ENCODE measurements at places on chromosomes 11 and 22. TPM values are rescaled to one million over a fixed set of nuclear protein-coding genes. Genes with fewer than 3 reads are reported as not detected.

SLC25A18 gene
- polyA plus RNA-seq = not detected

ARHGAP20 gene
- 0.51 TPM for polyA plus RNA-seq

LRRC32 gene
- not detected for polyA plus RNA-seq

OR8G1 gene
- not detected for polyA plus RNA-seq

FOLH1 gene
- not detected for polyA plus RNA-seq

RHOD gene
- 0.54 TPM for polyA plus RNA-seq

PNPLA5 gene
- not detected for polyA plus RNA-seq

INS gene
- polyA plus RNA-seq = not detected

RHOG gene
- polyA plus RNA-seq = 199 TPM

CCDC116 gene
- 0.11 TPM for polyA plus RNA-seq

EHF gene
- polyA plus RNA-seq = not detected

TNNI2 gene
- polyA plus RNA-seq = 8.0 TPM

CSNK2A3 gene
- 1.3 TPM for polyA plus RNA-seq

PIWIL4 gene
- 0.28 TPM for polyA plus RNA-seq

APOA5 gene
- polyA plus RNA-seq = not detected

PRODH gene
- not detected for polyA plus RNA-seq

APOC3 gene
- not detected for polyA plus RNA-seq

MAP6 gene
- polyA plus RNA-seq = 0.53 TPM

CLDN5 gene
- polyA plus RNA-seq = 0.79 TPM

KRTAP5-11 gene
- not detected for polyA plus RNA-seq

CYP2D6 gene
- not detected for polyA plus RNA-seq

KRTAP5-7 gene
- not detected for polyA plus RNA-seq

KDM4E gene
- polyA plus RNA-seq = not detected

THAP12 gene
- polyA plus RNA-seq = 62.7 TPM

All from IgD-negative memory B cell (primary cell).